ENCODE measurements at places on chromosomes 2 and 18.

GRCh38 chr2:227106845-227107759, 56.9 kb downstream of the COL4A4 start:
- DNase-seq: no peak

DNA sequence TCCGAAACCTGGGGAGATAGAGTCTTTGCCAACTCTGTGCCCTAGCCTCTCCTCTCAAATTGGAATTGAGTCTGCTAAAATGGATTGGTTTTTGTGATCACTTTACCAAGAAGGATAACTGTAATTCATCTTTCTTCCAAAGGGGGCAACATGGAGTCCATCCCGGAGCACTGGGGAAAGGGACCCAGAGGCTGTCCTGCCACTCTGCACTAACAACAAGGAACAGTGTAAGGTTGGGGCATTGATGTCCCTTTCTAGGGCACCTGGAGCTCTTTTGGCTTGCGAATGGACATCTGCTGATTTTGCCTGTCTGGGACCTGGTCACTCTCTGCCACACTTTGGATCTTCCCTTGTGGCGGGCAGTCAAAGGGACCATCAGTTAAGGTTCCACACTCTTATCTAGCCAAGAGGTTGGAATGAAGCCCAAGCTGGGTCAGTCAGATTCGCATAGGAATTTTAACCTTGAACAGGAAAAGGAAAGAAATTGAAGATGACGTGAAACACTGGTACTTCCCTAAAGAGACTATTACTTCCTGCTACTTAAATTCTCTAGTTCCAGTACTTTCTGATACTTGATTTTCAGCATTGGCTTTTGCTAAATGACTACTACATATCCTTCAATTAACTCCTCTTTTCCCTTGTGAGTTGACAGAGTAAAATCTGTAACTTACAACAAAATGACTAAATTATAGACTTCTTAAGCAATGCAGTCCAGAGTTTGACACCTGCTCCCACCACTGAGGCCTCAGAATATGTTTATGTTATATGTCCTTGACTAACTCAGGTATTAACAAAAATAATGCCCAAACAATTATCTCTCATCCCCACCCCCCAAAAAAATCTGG, 64.7 kb upstream of the KLF7 start:
- DNase-seq: no peak

GRCh38 chr2:21453723-21454450, 330.1 kb downstream of the TDRD15 start:
- DNase-seq: no peak

DNA sequence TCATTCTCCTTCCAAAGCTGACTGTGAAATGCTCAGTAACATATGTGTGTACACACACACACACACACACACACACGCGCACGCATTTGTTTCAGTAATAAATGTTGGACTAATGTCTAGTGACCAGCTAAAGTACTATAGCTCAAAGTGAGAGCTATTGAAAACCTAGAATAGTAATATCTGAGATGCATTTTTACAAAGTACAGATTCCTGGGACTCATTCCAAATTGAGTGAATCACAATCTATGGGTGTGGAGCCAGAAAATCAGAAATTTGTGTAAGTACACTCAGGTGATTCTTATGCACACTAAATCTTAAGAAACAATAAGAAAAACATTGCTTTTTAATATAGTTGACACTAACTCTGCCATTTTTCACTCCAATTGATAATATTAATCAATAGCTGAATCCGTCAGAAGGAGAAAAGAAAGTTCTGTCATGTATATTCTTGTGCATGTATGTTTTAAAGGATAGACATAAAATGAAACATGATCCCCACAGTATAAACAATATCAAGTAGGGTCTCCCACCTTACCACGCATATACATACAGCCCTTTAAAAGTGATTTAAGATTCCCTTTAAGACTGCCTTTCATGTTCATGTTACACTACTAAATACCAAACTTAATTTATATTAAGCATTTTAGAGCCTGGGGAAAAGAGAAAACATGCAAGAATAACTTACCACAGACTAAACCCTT, 123.5 kb downstream of the ATAD2B start:
- DNase-seq: no peak

- DNase-seq: no peak
Measured at GRCh38 chr18:41490861-41491260, 464.2 kb upstream of the PIK3C3 start.

DNA sequence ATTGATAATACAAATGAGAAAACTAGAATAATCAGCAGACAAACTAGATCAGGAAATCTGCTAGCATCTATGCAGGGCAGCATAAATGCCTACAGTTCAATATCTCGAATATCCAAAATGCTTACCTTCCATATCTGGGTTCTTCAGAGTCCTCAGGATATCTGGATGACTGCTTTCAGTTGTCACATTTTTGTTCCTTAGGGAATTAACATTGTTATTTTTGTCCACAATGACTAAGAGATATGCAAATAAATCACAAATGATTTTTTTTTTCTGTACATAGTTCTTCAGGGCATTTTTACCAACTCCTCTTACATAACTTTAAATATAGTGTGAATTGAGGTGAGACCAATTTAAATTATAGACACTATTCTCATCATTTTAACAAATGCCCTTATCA, 80.9 kb downstream of the AQP4 start:
- no peak for DNase-seq

- no peak for DNase-seq
Measured at GRCh38 chr18:45046228-45046627, 365.5 kb downstream of the SETBP1 start.

DNA sequence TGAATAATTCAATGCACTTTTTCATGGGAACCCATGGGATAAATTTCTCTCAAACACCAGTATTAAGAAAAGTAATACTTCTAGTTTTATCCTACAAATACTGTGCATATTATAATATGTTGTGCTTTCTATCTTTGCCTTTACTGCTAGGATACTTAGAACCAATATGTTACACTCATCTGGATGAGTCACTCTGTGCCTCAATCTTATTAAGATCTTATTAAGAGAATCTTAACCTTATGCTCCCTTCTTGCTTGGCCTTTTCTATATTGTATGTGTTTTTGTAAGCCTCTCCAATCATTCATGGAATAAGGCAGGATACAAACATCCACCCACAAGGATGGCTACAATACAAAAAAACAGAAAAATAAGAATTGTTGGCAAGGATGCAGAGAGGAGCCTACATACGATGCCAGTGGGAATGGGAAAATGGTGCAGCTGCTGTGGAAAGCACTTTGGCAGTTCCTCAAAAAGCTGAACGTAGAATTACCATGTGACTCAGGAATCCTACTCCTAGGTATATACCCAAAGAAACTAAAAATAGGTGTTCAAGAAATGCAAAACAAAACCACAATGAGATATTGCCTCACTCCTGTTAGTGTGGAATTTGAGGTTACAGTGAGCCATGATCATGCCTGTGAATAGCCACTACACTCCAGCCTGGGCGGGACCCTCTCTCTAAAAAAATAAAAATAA, 10.7 kb upstream of the TWSG1 start:
- no peak for DNase-seq

DNA sequence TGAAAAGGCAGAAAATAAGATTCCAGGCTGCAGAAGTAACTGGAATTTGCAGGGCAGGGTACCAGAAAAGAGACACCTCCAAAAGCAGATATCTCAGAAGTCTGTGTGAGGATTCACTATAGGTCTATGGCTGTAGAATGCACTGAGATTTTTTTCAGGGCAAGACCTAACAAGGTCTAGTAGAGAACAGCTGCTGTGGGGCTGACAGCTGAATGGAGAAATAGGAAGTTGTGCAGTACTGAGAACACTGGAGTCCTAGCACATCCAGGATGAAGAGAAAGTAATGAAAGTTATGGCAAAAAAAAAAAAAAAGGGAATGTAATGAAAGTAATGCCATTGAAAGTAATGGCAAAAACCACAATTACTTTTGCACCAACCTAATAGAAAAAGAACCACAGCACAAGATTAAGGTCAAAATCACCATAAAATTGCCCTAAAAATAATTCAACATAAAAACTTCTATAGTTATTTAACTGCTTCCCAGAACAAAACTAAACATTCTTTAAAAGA, 57.3 kb downstream of the CPO start:
- no peak for DNase-seq

GRCh38 chr2:216308576-216308975, 63.7 kb downstream of the MARCHF4 start:
- DNase-seq: no peak

GRCh38 chr2:236473691-236474090, 95.9 kb upstream of the ACKR3 start:
- no peak for DNase-seq

DNA sequence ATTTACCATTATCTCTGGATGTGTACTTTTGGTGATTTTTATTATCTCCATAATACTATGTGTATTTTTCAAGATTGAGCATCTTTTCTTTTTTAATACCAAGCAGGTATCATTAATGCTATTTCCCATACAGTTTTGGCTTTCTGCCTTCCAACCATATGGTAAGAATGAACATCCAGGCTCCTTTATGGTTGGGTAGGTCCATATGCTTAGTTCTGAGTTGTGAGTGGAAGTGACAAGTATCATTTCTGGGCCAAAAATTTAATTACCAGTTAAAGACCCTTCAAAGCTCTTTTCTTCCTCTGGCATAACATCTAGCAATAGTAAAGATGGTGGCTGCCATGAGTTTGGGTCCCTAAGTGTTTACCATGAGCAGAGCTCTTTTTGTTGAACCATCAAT, 4.3 kb upstream of the RBM43 start:
- DNase-seq: no peak

DNA sequence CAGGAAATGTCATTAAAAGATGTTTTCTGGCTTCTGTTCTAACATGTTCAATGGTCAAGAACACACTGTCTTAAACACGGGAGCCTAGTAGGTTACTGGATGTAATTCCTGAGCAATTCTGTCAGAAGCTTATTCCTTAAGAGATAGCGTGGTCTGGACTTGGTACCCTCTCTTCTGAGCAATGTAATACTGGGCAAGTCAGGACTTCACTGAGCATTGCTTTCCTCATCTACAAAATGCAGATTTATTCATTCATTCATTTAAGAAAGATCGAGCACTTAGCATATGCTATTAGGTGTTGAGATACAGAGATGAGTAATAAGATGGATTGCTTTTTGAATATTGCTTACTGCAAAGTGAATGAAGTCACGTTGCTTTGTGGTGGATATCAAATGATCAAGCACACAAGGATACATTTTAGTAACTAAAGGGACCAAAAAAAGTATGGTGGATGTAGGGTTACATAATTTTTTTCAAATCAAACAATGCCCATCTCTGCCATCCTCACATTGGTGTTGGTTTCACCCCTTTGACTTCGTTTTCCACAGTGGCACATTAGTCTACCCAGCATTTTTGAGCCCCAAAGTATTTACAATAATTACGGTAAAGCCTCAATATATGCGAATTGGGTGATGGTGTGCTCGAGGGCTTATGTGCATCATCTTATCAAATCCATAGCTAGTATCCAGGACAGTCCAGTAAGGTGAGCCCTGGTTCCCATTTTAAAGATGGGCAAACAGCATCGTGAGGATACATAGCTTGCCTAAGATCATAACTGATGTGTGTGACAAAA, 65.3 kb downstream of the ZC3H6 start:
- DNase-seq: no peak

GRCh38 chr2:65845442-65846182, 413.2 kb upstream of the SPRED2 start:
- DNase-seq: no peak

DNA sequence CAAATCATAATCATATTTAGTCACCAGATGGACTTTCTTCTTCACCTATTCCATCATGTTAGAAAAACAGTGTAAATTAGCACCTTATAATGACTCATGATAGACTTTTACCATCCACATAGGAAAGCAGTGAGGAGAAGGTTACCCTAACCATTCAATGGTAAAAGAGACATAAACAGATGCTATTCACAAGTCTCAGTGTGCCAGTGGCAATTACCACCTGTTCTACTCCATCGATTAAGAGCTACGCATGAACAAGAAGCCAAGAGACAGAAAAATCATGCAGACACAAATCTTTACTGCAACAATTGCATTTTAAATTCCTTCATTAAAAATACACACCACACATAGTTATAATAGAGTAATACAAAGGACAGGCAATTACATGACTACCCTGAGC, 106.7 kb upstream of the CHAC2 start:
- no peak for DNase-seq

DNA sequence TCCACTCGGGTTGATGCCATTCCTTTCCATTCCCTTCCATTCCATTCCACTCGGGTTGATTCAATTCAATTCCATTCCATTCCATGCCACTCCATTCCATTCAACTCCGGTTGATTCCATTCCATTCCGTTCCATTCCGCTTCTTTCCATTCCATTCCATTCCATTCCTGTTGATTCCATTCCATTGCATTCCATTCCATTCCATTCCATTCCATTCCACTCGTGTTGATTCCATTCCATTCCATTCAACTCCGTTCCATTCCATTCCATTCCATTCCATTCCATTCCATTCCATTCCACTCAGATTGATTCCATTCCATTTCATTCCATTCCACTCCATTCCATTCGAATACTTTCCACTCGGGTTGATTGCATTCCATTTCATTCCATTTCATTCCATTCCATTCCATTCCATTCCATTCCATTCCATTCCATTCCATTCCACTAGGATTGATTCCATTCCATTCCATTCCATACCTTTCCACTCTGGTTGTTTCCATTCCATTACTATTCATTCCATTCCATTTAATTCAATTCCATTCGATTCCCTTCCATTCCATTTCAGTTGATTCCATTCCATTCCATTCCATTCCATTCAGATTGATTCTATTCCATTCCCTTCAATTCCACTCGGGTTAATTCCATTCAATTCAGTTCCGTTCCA, 1141.8 kb downstream of the RPIA start:
- DNase-seq: no peak

GRCh38 chr2:152161598-152161997, 14.0 kb downstream of the STAM2 start:
- DNase-seq: no peak

DNA sequence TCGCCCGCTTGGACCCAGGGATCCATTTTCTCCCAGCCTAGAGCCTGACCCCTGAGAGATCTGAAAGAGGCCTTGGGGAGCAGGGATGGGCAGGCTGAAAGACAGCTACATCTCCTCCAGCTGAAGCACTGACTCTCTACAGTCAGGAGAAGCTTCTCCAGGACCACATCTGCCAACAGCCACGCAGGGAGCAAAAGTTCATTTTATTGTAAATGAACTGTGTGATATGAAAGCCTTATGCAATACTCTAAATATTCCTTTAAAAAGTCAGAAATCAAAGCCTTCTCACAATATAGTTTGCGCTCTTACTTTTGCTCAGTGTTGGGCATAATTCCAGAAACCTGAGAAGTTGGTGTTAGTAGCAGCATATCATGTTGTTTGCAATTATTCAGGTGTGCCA, 428.9 kb upstream of the RAB6C start:
- DNase-seq: no peak

GRCh38 chr2:72990695-72991438, 73.5 kb downstream of the EMX1 start:
- no peak for DNase-seq

GRCh38 chr2:61470122-61470951, 550 bp downstream of the USP34 start:
- peak; percentile 79 for DNase-seq

GRCh38 chr2:222724208-222724607, 52.8 kb downstream of the MOGAT1 start:
- no peak for DNase-seq

Data from CD8-positive, alpha-beta memory T cell (primary cell).